ENCODE measurements at places on chromosomes 12 and 14.

DNA sequence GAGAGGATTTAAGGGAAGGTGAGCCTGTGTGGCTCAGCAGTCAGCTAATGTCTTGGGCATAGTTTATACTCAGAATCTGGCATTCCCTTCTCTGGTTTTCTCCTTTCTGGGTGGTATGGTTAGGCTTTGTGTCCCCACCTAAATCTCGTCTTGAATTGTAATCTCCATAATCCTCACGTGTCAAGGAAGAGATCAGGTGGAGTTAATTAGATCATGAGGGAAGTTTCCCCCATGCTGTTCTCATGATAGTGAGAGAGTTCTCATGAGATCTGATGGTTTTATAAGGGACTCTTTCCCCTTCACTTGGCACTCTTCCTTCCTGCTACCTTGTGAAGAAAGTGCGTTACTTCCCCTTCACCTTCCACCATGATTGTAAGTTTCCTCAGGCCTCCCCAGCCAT, 169.8 kb upstream of the PELI2 start:
- no peak for DNase-seq

DNA sequence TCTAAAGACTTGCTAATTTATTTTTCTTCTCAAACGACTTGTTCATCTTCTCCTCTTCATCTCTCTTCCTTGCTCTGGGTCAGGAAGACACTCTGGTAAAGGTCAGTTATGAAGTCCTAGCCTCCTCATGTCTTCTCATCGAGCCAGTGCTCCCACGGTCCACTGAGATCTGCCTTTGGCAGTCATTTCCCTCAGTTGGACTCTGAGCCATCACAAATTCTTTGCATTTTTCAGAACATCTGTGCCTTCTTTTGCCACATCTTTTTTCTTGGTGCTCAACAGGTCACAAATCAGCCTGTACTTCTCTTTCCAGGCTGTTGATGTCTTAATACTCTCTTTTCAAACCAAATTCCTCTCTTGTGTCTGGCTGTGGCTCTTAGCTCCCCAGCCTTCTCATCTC, 49.7 kb downstream of the IGF1 start:
- DNase-seq = no peak

GRCh38 chr12:108129017-108129812, at the start of gene WSCD2:
TSS of gene WSCD2 (plus strand) at chr12:108129288. CDS start at chr12:108195833, 66,545 bp downstream.
- DNase-seq = peak; percentile 66

- peak; percentile 7 for DNase-seq
These were observed 30.7 kb downstream of the CEP290 start for GRCh38 chr12:88111074-88111652.

GRCh38 chr14:61281186-61281947, at the start of gene TMEM30B:
TSS of gene TMEM30B (minus strand) at chr14:61281338. CDS start at chr14:61281147, 191 bp downstream.
- DNase-seq = peak; percentile 78

- no peak for DNase-seq
These were observed 15.5 kb upstream of the HDAC7 start for GRCh38 chr12:47835006-47835830.

DNA sequence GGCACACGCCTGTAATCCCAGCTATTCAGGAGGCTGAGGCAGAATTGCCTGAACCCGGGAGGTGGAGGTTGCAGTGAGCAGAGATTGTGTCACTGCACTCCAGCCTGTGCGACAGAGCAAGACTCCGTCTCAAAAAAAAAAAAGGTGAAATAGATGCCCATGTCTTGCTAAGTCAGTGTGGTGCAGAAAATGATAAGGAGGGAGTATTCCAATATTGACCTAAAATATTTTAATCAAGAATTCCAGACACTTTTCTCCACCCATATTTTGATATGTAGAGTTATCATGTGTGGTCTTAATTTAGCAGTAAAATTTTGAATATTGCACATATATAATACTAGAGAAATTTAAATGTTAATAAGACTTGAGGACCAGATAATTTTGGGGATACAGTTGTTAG, 57.7 kb downstream of the WNK1 start:
- DNase-seq = no peak

DNA sequence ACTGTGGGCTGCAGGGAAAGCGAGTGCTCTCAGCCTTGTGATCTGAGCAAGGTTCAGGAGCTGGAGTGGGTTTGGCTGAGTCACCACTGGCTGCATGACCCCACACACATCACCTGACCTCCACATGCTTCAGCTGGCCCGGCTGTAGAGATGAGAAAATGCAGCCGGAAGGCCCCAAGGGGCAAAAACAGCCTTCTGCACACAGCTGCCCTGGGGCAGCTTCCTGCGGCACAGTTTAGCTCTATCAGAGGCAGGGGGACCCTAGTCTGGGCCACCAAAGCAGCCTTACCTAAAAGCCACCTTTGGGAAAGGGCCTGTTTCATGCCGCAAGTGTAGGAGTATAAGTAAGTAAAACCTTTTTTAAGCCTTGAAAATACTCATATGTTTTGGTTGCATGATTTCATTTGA, 123.3 kb downstream of the SSPN start:
- DNase-seq = no peak

DNA sequence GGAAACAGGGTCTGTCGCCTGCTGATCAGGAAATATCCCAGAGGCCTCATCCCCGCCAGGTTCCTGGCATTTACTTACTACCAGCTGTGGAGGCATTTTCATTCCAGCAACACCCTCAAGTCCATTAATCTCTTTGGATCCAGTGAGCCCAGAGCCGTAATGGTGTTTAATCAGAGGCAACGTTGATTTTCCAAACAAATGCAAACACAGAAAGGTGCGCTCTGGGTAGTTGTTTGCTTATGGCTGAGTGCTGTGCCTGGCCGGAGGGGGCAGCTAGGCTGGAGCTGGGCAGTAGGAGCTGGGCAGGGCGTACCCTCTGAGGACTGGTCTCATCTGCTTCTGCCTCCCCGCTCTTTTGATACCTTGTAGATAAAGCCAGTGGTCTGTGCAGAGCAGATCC, 110.6 kb downstream of the ADCK1 start:
- DNase-seq = no peak
